ENCODE measurements at places on chromosomes 5 and 9.

- no peak for DNase-seq
Observed at GRCh38 chr5:129951039-129951438, 46.8 kb downstream of the CHSY3 start.

DNA sequence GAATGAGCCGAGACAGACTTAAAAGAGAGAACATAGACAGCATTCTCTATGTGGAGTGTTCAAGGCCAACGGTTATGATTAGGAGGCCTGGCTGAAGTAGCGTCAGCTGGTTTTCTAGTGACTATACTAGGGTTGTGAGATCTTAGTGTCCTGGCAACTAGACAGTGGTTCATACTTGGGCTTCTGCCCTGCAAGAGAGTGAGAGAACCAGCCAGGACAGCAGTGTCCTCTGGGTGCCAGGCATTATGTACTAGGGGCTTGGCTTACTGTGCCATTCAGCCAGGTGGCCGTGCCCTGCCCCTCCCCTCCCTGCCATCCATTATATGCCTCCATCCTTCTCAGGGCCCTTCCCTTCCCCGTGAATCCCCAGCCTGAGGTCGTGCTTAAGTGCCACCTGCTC is 56.8 kb downstream of the TRIO start:
- DNase-seq = no peak

- peak; percentile 31 for DNase-seq
Observed at GRCh38 chr5:161530700-161531099, 15.8 kb downstream of the GABRB2 start.

GRCh38 chr9:89789922-89790510 is 185.2 kb downstream of the GADD45G start:
- DNase-seq = no peak

DNA sequence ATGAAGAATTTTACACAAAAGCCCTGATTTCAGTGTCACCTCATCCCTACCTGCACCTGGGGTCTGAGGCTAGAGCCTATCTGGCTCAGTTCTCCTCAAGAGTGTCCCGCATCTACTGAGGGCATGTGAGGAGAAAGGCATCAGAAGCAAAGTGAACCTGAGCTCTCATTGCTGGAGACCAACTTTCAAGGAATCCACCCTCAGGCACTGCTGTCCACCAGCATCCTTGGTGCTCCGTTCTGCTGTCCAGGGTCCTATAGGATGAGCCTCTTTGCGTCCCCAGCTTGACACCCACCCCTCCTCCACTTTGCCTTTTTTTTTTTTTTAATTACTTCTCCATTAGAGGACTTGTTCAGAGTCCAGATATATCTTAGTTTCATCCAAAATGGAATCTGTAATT is 49.5 kb downstream of the CAMSAP1 start:
- DNase-seq = no peak

DNA sequence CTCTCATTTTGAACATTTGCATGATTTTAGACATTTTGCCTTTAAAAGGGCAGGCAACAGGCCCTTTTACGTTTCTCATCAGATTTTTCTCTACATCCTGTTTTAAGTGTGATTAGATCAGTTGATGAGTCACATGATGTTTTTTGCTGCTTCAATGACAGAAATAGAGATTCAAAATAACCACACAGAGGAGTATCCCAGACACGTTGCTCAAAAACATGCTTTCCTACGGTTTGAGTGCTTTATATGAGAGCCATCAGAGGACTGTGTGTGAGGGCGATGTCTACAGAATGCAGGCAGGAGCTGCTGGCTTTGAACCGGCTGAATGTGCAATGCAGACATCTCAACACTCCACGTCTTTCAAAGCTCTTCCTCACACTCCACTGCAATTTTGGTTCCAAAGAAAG is 42.1 kb downstream of the OTULIN start:
- no peak for DNase-seq

GRCh38 chr5:73118391-73118973 is 1.9 kb upstream of the TMEM171 start:
- DNase-seq = no peak

DNA sequence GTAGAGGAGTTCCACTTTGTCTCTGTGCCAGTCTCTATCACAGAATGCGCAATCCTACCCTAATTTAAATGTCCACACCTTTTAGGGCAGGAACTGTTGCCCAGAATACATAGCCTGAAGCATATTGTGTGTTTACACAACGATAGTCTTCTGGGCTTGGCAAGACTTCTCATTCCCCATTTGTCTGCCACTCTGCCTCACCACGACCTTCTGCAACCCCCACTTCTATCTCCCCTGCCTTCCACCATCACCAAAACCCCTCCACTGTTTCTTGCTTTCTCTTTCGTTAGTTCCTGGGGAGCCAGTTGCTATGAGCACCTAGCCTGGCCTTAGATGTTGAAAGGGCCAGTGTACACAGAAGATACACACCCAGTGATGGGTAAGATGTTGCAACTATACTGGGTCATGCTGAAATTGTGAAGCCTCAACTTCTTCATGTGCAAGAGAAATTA is 883 bp upstream of the RNF145 start:
- no peak for DNase-seq

DNA sequence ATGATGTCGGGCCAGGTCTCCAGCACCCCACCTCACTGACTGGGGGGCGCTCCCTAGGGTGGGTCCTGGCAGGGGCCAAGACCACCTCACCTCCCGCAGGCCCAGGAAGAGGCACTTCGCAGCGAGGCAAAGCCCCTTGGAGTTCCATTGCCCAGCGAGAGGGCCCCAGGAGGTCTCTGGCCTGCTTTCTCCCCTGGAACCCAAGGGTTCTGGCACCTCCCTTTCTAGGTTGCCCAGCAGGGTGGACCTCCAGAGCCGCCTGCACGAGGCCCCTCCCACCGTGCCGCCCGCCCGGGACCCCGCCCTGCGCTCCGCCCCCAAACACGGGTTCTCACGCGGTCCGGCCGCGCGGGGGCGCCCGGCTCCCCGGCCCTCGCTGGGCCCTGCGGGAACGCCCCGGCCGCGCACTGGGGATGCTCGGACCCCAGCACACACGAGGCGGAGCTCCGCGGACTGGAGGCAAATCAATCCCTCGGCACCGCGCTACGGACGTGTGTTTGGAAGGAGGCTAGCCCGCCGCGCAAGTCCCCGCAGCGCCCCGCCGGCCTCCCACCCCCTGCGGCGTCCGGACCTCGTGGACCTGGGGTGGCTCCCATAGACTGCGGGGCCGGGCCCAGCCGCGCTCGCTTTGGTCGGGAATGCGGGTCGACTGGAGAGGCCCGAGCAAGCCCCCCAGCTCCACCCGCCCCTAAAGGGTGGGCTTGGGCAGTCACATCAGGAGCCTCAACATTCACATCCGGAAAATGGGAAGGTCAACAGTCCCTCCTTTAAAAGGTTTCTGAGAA is 99.5 kb upstream of the LMX1B start:
- no peak for DNase-seq

- no peak for DNase-seq
Observed at GRCh38 chr5:27497491-27497890, 459.1 kb upstream of the CDH9 start.

DNA sequence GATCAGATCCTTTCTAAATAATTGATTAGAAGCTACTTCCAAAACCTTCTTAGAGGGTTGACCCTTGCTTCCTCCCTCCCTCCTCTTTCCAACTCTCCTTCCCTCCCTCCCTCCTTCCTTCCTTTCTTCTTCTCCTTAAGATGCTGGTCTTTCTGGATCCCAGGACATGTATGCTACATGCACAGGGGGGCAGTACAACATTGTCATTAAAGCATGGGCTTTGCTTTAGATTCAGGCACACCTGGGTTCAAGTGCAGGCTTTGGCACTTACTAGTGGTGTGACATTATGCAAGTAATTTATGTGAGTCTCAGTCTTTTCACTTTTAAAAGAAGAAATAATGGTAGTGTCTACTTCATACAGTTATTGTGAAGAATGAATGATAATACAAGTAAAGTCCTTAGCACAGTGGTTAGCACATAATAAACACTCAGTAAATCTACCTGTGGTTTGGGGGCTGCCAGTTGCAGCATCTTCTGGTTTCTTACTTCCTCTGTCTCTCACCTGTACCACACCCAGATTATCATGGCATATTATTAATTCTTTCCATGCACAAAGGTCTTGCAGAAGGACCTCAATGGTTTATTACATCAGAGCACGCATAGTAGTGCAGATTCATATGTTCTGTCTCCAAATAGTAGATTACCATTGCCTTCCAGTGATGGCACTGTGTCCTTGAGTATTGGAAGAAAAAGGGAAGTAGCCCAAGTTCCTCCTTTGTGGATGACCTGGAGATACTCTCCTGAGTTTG is 154.1 kb downstream of the ARHGAP26 start:
- DNase-seq = no peak

DNA sequence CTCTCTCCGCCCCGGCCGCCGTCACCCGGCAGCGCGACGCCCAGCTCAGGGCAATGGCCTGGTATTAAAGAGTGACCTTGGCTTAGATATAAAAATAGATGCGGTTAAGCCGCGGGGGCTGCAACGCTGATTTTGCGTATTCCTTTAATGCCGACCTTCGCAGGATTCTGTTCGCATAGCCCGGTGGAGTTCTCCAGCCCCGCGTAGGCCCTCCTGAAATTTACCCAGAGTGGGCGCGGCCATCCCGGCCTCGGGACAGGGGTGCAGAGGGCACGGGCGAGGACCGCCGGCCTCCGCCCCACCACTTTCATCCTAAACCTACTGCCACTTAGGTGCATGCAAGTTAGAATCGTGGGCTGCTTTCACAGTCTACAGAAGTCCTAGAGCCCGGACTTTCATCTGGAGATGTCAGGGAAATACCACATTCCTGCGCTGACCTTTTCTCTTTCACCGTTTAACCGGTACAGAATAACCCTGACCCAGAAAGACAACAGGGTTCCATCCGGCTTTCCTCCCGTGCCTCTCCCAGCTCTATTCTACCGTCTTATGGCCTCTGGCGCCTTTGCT is 492 bp upstream of the FAM169A start:
- DNase-seq = no peak

GRCh38 chr5:68661237-68661636 is 432.6 kb upstream of the SLC30A5 start:
- DNase-seq = no peak

GRCh38 chr5:172285226-172286143 is 1.9 kb upstream of the UBTD2 start:
- no peak for DNase-seq

- no peak for DNase-seq
Observed at GRCh38 chr5:155522540-155522939, 509.0 kb downstream of the KIF4B start.

GRCh38 chr5:68460147-68460798 is 244.7 kb downstream of the PIK3R1 start:
- DNase-seq = peak; percentile 5

DNA sequence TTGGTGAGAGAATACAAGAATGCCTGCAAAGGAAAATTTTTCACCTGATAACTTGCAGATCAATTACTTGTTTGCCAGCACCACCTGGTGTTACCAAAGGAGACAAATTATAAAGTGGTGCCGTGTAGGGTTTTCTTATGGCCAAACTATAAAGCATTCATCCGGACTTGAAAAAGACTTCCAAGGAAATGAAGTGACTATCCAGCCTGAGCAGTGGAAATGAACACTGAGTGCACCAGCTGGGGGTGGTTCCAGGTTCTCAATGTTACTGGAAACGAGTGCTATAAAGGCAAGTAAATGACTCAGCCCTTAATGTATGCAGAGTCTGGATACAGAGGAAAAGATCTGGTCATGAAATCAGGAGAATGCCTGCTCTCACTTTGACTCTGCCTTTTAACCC is 113.1 kb downstream of the DNAH5 start:
- DNase-seq = peak; percentile 15

- no peak for DNase-seq
Observed at GRCh38 chr9:134570711-134571325, 70.8 kb upstream of the COL5A1 start.

- DNase-seq = no peak
Observed at GRCh38 chr9:88706193-88707113, 171.5 kb downstream of the NXNL2 start.

GRCh38 chr5:119537704-119538103 is 85.4 kb downstream of the HSD17B4 start:
- no peak for DNase-seq

DNA sequence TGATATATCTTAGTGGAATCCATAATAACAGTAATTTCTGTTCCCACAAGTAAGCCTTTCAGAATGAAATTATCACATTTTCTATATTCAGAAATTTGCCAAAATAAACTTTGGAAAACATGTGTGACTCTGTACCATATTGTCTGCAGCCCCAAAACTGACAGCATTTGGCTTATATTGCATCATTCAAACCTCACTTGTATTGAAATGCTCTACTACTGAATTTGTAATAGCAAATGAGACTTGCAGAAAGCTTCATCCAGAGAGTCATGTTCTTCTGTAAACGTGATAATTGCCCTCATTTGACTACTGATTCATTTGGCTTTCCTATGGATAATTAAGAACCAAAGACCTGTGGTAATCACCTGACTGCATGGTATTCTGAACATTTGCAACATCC is 1249.5 kb upstream of the CDH18 start:
- DNase-seq = no peak

DNA sequence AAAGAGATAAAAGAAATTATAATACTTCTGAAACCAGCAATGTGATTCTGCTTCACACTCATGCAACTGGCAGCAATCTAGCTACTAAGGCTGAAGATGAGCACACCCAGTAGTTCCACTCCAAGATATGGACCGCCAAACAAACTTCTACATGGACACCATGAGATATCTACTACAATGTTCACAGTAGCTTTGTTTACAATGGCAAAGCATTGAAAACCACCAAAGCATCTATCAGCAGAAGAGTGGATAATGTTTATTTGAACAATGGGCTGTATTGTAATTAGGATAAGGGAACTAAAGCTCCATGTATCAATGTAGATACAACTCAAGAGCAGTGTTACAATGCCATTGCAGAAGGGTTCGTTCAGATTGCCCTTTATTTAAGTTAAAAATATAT is 91.2 kb upstream of the ERBIN start:
- DNase-seq = no peak

- DNase-seq = peak; percentile 81
Observed at GRCh38 chr9:34675048-34675714, 12.7 kb upstream of the CCL27 start.

GRCh38 chr9:34550016-34550680 is 27.4 kb upstream of the ENHO start:
- no peak for DNase-seq

- no peak for DNase-seq
Observed at GRCh38 chr5:160520609-160521391, 99.1 kb downstream of the PTTG1 start.

DNA sequence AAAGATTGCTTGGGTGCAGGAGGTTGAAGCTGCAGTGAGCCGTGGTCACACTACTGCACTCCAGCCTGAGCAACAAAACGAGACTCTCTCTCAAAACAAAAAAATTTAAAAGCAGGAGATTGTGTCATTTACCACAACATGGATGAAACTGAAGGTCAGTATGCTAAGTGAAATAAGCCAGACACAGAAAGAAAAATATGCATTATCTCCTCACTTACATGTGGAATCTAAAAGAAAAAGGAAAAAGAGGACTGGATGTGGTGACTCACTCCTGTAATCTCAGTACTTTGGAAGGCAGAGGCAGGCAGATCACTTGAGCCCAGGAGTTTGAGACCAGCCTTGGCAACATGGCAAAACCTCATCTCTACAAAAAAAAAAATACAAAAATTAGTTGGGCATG is 146.8 kb upstream of the DAPK1 start:
- DNase-seq = no peak

DNA sequence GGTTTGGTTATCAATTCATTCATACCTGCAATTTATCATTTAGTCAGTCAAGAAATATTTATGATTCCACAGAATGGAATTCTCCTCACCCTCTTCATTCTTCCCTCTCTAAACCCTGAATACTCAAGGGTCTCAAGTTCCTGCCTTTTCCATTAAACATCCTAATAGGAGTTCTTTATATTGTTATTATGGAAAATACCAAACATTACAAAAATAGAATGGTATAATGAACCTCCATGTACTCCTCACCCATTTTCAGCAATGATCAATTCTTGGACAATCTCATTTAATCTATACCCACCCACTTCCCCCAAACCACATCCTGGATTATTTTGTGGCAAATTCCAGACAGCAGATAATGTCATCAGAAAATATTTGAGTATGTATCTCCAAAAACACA is 74.5 kb downstream of the ADAMTS12 start:
- no peak for DNase-seq
